ENCODE measurements at places on chromosomes 2 and 18.

- peak; percentile 16 for DNase-seq
Observed at GRCh38 chr2:202436626-202437025, 60.5 kb downstream of the BMPR2 start.

GRCh38 chr18:74597034-74597661 lies 522 bp upstream of the ZNF407 start:
- DNase-seq: peak; percentile 78

DNA sequence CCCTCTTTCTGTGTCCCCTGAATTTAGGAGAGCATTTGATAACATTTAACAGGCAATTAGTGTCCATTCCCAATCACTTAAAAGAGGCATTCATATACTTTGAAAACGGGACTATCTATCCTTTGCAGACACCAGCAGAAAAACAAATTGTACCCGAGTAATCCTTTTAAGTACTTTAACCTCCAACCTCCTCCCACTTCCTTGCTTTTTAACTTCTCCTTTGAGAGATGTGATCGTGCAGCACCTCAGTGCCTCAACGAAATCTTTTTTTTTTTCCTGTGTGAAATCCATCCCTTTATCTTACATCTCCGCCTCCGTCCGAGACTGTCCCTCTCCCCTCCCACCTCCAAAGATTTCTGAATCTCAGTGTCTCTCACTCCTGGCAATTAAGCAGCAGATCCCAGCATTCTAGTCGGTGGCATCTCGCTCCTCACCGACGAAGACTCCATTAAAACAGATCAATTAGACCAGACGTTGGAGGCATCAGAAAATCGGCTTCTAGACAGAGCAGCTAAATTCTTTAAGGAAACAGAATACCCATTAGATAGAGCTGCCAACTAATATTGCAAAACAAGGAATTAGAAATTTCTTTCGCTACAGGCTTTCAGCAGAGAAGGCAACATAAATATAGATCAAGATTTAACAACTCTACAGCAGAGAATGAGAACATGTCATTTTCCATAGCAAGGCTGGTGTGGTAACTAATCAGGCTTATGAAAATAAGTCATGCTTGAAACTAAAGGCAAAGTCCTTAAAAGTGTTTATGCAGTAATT lies 1.9 kb upstream of the TMEFF2 start:
- DNase-seq: no peak

- no peak for DNase-seq
Observed at GRCh38 chr2:228983700-228984099, 287.4 kb downstream of the PID1 start.

- no peak for DNase-seq
Observed at GRCh38 chr2:162706770-162707169, 131.8 kb downstream of the KCNH7 start.

DNA sequence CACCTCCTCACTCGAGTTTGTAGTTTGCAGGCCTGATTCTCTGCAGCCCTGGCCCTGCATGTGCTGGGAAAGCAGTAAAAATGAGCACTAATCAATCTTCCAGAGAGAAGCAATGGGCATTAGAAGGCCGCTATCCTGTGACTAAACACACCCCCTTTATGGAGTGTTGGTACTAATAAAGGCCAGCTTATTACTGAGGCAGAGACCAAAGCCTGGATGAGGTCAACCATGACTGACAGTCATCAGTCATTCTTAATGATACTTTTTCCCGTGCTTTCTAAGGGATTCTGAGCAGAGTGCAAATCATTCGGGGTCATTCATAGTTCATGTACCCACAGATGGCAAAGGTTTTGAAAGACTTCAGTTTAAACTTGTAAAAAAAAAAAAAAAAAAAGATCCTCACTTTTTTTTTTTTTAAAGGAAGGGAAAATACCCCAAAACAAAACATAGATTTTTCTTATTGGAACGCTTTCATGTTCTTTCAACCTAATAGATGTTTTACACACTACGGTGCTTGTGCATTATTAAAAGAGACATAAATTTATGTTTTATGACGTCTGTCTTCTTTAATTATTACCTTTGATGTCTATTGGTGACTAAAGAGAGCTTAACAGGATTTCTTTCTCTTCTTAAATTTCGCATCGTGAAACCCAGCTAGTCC lies 13.2 kb downstream of the TSHZ1 start:
- DNase-seq: peak; percentile 58

DNA sequence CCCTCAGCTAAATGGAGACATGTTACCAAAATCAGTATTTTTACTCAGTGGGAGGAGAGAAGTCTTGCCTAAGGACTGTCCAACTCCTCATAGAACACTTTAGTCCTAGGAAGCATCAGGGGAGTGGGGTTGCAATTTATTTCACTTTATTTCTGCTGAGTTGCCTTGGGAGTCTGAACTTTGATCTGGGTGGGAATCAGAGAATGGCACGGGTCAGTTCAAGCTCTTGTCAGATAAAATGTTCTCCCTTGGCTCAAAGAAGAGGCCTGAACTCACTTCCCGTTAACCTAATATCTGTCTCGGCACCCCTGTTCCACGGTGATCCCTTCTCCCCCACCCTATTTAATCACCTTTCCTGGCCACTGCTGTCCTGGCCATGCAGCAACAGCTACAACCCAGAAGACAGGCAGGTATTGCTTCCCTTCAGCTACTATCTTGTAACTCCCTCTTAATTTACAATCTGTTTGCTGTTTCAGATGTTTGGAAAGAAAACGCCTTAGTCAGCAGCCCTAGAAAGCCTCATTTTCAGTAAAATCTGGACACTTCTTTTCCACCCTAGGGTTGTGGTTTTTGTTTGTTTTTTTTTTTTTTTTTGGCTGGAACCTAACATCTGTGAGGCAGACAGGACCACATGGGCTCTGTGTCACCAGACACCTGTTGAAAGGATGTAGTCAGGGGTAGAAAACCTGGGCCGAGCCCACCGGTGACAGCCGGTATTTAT lies 52.5 kb downstream of the SERTAD2 start:
- no peak for DNase-seq

GRCh38 chr2:137221797-137222492 lies 456.6 kb downstream of the THSD7B start:
- DNase-seq: no peak

DNA sequence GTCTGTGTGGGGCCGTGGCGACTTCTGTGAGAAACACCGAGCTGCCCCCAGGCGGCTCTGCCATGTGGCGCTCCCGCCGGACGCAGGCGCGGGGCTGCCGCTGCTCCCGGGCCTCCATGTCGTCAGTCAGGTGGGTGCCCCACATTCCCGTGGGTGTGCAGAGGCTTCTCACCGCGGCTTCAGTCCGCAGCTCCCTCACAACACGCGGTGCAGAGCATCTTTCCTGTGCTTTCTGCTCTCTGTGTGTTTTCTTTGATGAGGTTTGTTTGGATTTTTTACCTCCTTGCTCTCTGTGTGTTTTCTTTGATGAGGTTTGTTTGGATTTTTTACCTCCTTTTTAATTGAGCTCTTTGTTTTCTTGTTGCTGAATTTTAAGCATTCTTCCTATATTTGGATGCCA lies 13.0 kb downstream of the AQP12A start:
- no peak for DNase-seq

DNA sequence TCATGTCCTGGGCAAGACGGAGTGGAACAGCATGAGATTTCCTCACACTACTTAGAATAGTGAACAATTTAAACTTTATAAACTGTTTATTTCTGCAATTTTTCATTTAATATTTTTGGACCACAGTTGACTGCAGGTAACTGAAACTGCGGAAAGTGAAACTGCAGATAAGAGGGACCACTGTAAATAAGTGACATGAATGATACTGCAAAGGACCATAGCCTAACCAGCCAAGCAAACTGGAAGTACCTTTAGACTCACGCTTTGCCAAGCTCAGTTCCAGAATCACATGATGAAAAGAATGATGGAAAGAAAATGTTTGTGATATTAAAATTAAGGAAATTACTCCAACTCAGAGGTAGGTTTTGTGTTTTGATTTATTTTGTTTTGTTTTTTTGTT lies 94.6 kb upstream of the ITGA4 start:
- no peak for DNase-seq

- no peak for DNase-seq
Observed at GRCh38 chr18:79692886-79693285, 13.3 kb downstream of the CTDP1 start.

All from fibroblast of skin of right biceps (primary cell).